Heart right ventricle (tissue), 16 donors: ENCODE measurements at places on chromosomes 4 and X. TPM values are rescaled to one million over a fixed set of nuclear protein-coding genes. Genes with fewer than 3 reads are reported as not detected.

DNA sequence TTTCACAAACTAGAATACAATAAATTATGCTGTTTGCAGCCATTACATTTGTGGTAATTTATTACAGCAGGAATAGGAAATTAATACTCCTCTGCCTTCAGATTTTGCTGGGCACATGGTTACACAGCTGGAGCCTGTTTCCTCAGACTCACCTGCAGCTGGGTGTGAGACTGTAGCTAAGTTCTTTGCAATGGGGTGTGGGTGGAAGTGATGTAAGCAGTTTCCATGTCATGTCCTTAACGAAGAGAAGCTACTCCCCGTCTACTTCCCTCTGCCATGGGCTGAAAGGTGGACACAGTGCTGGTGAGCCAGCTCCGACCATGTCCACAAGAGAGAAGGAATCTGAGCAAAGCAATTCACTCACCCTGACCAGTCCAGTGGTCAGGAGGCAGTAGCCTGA lies 18.2 kb downstream of the SH3KBP1 start:
- no peak for DNase-seq

DNA sequence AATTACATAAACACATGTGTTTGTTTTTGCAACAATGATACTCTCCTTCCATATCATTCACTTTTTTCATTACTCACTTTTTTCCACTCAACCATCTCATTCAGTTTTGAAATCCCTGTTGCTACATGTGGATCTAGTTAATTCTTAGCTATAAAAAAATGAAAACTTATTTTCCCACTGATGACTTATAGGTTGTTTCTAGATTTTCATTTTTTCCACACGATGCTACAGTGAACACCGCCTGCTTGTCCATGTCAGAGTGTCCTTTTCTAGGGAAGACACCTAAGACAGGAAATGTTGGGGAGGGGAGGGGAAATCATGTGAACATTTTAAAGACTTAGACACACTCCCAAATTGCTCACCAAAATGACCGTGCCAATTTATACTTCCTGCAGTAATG lies 70.2 kb downstream of the SUPT20HL2 start:
- no peak for DNase-seq

DNA sequence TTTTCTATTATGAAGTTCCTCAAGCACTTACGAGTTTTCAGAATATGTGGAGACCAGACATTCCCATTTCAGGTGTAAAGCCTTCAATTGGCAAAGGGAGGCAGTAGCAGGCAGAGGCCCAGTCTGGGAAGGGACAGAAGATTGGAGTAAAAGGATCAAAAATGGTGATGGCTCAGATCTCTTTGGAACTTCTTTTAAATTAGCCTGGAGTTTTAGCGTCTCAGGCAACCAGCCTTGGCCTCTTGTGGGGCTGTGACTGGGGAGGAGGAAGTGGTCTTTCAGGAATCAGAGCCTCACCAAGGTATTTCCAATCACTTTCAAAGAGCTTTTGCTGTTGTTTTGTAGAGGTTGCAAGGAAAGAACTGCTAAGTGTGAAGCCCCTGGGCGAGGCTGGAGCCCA lies 239.1 kb downstream of the FRAS1 start:
- DNase-seq: no peak

Gene ATP6AP1
- 98.5 TPM for total RNA-seq

DNA sequence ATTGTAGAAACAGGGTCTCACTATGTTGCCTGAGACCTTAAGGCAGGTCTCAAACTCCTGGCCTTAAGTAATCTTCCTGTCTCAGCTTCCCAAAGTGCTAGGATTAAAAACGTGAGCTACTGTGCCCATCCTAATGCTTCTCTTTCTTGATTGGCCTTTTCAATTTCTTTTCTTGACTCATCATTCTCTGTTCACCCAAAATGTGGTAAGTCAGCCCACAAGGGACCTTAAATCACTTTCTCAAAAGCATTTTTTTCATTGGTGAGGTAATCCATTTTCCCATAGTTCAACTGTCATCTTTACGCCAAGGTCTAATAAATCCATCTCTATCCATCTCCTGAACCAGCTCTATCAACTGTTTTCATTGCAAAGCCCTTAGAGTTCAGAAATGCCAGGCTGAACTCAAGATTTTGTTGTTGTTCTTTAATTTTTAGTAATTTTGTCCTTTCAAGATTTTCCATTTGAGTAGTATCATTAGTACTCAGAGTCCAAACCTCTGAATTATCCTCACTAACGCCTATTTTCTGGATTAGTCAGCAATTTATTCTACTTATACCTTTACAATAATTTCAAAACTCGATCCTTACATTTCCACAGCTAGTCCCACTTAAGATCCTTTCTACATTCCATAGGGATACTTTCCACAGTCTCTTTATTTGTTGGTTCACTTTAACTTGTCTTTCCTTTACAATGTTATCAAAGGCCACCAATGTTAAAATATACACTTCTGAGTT lies 528.6 kb downstream of the IL15 start:
- DNase-seq: no peak
